ENCODE measurements at places on chromosomes 5 and 9.

DNA sequence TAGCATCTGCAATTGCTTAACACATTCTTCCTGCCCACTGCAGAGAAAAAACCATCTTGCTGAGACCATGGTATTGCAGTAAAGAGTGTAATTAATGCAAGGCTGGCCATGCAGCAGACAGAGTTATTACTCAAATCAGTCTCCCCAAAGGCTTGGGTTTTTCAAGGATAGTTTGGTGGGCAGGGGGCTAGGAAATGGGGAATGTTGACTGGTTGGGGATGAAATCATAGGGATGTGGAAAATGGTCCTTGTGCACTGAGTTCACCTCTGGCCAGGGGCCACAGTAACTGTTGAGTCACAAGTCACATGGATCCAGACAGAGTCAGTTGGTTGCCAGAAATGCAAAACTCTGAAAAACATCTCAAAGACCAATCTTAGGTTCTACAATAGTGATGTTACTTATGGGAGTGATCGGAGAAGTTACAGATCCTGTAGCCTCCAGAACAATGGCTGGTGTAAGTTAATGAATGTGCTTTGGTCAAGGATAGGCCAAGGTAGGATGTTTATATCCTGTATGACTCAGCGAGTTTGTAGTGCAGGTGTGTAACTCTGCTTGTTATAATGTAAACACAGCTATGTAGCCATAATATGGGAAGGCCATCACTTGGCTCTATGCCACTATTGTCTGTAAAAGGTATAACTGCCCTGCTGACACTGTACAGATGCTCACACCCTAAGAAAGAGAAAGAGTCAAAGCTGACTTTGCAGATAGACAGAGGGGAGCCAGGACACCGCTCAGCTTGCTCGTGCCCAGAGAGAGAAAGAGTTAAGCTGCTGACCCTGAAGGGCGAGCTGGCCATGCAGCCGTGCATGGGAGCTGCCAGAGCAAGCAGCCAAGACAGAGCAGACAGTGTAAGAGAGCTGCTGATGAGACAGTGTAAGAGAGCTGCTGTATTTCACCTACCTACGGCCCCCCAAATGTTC, 27.2 kb downstream of the C9orf152 start:
- DNase-seq, result no peak

DNA sequence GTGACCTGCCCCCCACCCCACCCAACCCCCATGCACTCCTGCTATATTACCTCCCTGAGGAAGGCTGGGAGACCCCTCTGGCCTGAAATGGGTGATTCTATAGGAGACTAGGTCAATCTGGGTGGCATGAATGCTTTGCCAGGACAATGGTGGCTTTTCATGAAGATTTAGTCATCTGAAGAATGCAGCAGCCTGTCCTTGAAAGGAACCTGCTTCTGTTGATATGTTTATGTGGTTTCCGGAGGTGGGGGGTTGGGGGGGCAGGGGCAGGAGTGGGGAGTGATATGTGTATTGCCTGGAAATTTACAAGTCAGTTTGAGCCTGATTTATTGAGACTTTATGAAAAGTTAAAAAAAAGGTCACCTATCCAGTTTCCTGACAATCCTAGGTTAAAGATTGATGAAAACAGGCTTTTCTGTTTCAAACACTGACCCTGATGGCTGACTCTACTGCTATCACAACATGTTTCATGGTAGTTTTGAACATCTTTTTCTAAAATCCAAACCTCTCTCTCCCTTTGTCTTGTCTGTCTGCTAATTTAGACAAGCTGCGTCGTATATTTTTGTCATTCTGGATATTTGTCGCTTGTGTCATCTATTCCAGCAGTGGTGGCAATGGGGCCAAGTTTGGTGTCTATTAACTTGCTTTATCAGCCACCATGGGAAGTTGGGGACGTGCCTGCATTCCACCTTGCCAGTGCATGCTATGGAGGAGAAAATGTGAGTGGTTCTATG, 153.7 kb upstream of the EGFLAM start:
- DNase-seq, result no peak

DNA sequence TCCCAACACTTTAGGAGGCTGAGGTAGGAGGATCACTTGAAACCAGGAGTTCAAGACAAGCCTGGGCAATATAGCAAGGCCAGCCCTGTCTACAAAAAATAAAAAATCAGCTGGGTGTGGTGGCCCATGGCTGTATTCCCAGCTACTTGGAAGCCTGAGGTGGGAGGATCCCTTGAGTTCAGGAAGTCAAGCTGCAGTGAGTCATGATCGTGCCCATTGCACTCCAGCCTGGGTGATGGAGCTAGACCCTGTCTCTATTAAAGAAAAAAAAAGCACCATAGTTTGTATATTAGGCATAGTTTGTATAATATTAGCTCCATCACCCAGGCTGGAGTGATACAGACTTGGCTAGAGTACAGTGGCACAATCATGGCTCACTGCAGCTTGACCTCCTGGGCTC, 9.6 kb upstream of the NME5 start:
- DNase-seq, result no peak

- peak; percentile 81 for DNase-seq
These were observed at the start of gene C9orf72 for GRCh38 chr9:27572918-27573633. TSS of gene C9orf72 (minus strand) at chr9:27573481. CDS start at chr9:27567120, 6,361 bp downstream.

- DNase-seq, result no peak
These were observed 114.5 kb upstream of the WWC1 start for GRCh38 chr5:168176941-168177340.

DNA sequence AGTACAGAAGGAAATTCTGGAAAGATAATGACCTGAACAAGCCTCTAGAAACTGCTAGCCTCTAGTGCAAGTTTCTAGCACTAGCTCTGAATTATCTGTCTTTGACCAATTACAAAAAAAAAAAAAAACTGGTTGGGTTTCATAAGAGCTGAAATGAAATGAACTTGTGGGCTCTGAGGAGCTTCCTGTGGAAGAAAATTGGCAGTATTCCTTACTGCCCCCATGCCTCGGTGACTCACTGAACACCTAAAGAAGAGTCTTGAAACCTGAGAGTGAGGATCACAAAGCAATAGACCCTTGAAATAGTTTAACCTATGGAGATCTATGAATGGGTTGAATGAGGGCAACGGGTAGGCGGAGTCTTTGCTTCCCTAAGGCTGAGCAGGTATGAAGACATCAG, 263.6 kb upstream of the RASA1 start:
- no peak for DNase-seq

DNA sequence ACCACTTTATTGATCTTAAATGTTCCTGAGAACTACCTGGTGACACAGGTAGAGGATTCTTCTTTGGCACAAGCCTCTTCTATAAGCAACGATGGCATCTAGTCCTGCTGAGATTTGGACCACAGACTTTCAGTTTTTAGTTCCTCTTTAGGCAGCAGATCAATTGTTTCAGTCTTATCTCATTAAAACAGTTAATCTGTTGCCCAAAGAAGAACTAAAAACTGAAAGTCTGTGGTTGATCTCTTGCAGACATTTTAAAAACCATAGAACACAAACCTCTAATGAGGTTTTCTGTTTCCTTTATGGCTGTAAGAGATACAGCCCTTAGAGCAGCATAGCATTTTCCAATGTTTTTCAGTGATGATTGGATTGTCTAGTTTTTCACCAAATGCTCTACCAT, 480.9 kb downstream of the MTRR start:
- no peak for DNase-seq

DNA sequence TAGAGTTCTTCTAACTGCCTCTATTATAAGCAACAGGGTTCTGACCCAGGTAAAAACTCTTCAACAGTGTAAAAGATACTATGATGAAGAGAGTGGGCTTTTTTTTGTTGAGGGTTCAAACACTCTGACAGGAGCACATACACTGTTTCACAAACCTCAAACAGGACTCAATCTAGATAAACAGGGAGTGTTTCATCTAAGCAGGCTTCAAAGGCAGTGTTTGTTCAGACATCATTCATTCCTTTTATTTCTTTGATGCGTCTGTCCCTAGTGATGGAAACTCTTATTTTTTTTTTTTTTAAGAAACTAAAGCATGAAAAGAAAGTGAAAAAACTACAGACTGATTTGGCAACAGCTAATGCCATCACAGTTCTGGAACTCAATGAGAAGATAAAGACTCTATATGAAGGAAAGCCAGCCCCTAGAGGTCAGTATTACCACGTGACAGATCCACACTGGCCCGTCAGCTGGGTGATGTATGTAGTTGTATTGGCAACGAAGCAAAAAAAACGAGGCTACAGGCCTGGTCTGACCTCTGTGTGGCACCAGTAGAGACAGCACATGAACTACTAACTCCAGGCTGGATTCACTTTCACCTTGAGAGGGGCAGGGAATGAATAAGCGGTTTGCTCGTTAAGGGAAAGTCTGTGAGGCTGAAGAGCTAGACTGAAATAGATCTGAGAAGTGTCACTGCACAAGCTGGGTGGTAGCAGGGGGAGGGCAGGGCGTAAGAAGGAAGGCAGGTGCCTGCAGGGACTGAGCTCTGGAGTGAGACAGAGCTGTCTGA, 172.2 kb downstream of the CCDC192 start:
- DNase-seq, result no peak

DNA sequence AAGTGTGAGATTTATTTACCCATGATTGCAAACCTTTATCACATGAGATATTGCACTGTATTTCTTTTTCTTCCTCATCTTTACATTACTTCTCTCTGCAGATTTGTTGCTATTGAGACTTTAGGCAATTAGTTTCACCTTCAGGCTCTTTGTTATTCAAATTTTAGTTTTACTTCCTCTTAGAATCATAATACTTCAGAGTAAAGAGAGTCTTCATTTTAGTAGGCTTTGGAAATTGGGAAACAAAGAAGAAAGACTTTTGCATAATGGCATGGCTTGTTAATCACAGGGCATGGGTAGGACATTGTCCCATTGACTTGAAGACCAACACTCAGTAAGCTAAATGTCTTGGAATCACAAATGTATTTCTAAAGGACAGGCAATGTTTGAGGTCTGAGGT, 1.2 kb upstream of the PCDHGA5 start:
- no peak for DNase-seq

- no peak for DNase-seq
These were observed 24.6 kb upstream of the FAM240B start for GRCh38 chr9:38744484-38744883.

DNA sequence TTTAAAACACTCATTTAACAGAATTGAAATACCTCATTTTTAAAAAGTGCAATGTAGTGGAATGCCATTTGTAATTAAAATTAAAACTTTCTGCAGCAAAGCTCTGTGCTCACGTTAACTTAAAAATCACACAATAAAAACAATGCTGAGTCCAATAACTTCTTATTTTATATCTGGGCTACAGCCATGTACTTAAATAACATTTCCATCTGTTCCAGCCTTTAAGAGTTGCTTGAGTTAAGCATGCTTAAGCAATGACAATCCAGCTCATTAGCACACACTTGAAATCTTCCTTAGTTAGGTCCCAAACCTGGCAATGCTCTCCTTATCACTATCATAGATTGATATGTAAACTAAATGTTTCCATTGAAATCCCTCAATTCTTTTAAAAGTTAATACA, 132.3 kb upstream of the CDH12 start:
- no peak for DNase-seq

DNA sequence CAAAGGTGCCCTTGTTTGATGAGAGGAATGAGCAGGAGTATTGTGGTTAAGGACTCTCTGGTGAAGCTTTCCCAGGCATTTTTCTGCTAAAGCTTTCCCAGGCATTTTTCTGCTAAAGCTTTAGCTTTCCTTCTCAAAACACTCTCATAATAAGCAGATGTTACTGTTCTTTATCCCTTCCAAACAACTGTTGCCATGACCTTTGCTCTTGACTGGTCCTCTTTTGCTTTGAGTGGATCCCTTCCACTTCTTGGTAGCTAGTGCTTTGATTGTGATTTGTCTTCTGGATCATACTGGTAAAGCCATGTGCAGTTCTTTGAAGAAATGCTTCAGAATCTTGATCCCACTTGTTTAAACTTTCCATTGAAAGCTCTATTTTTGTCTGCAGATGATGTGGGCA, 85.8 kb downstream of the GPBP1 start:
- no peak for DNase-seq

DNA sequence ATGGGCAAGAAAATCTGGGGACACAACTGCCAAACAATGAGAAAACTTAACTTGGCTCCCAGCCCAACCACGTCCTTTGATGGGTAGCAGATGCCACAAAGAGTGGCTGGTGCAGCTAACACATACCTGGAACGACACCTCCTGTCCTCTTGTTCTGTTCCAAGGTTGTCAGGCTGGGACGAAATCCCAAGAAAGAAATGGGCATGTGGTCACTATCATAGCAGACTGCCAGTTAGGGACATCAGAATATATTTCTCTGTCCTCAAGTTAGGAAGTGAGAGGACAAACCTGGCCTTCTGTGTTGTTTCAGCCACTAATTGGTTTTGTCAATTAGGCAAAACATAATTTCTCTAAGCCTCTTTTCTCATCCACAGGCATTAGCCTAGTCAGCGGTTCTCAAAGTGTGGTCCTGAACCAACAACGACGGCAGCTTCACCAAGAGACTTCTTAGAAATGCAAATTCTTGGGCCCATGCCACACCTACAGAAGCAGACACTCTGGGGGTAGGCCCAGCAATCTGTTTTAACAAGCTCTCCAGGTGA, 63.4 kb downstream of the RAPGEF1 start:
- DNase-seq, result no peak

DNA sequence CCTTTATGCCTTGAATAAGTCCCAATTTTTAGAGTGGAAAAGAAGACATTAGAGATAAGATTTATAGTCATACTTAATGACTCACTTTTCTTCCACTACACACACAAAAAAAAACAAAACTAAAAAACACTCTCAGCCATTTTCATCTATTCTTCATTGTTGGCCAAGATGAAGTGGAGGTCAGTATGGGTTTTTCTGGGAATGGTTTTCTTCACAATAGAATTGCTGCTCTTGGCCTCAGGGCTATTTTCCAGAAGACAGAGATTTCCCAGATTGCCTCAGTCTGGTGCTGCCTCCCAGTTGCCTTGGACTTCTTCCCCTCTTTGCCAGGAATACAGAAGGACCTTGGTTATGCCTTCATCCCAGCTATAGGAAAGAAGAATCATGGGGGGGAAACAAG, 463.7 kb downstream of the TMEM232 start:
- no peak for DNase-seq

GRCh38 chr5:106267256-106267655, 1403.5 kb downstream of the EFNA5 start:
- DNase-seq, result no peak

- no peak for DNase-seq
These were observed 19.2 kb upstream of the PLIN2 start for GRCh38 chr9:19146441-19147024.

DNA sequence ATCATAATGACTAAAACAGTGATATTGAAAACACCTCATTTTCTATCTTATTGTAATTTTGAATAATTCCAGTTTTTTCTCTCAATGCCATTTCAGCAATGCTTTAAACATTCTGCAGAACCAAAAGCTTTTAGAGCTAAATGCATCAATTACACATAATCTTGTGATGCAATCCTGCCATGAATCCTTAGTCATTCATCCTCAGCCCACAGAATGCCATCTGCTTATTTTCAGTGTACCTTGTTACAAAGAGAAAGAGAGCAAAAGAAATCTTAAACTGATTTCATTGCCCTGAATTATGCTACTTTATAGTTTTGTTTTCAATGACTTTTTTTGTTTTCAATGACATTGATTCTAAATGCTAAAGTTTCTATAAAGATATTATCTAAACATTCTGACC, 1234.8 kb upstream of the C9orf72 start:
- DNase-seq, result no peak

DNA sequence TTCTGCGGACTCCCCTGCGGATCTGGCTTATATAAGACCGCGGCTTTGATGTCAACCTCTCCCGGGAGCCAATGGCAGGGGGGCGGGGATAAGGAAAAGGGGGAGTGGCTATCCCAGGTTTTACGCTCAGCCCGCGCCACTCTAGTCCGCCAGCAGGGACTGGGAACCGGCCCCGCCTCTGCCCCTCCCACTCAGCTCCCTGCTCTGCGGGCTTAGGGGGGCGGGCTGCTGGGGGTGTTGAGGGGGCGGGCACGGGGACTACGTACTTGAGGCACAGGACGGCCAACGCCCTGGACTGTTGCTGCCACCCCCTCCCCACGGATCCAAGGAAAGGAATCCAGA, at the start of gene HAND1:
Gene HAND1 (minus strand): TSS at position 4 of the 342 bp plus-strand sequence. CDS start 219 bp downstream, outside the sequence.
- DNase-seq, result no peak

All from stimulated activated CD8-positive, alpha-beta memory T cell treated with anti-CD3 and anti-CD28 coated beads, Interleukin-4, amount 100 ng/mL, for 4 hours (primary cell).